ENCODE measurements at places on chromosomes 4 and X.

DNA sequence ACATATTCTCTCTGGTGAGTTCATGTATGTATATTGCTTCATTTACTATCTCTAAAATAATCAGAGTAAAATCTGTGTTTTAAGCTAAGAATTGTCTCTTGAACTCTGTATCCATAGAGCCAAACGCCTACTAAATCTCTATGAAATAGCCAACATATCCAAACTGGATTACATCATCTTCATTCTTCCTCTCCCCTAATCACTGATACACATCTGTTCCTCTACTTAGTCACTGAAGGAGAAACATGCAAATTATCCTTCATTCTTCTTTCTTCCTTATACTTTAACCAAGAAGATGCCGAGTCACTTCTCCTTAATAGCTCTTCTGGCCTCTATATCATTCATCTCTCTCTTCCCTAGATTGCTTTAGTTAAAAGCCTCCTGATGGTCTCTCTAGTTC, 630.4 kb upstream of the FTHL17 start:
- no peak for DNase-seq

GRCh38 chr4:158035662-158036195, 137.1 kb downstream of the GASK1B start:
- no peak for DNase-seq

- DNase-seq, result no peak
Observed at GRCh38 chrX:15815779-15816437, 25.6 kb downstream of the ZRSR2 start.

DNA sequence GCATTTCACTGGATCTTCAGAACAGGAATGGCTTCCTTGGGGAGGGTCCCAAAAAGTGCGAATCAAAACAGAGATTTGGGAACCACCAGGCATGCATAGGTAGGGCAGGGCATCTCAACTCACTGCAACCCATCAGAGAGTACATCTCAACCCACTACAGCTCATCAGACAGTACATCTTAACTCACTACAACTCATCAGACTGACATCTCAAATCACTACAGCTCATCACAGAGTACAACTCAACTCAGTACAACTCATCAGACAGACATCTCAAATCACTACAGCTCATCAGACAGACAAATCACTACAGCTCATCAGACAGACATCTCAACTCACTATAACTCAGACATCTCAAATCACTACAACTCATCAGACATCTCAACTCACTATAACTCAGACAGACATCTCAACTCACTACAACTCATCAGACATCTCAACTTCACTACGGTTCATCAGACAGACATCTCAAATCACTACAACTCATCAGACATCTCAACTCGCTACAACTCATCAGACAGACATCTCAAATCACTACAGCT, 47.5 kb upstream of the CLDN34 start:
- DNase-seq, result no peak

DNA sequence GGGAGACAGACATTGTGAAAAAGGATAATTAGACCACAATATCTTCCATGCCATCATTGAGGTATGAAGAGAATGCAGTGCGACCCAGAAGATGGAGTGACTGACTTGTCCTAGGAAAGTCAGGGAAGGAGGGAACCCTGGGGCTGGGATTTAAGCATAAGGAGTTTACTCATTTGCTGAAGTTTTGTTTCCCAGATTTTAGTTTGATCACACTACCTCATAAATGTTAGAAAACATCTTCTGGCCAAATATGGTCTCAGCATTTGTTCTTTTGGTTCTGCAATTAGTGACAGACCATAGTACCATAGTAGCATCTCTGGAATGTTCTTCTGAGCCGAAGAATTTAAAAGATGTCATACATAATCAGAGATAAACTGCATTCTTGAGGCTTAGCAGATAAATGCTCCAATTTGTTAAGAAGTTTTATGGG, 96.5 kb upstream of the PGRMC2 start:
- DNase-seq, result no peak

DNA sequence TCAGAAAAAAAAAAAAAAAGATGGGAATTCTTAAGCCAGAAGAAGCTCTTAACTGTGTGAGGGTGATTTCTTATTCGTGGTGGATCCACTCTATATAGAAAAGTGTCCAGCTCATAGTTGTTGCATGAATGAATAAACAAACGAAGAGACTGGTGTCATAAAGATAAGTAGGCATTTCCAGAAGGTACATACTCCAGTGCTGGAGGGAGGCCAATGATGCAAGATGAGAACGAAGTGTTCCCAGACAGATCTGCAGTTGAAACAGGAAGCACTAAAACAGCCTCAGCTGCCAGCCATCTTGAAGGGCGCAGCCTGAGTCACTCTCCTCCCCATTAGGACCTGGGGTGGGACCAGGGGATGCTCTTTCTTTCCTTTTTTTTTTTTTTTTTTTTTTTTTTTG, 47.4 kb upstream of the HOPX start:
- no peak for DNase-seq

DNA sequence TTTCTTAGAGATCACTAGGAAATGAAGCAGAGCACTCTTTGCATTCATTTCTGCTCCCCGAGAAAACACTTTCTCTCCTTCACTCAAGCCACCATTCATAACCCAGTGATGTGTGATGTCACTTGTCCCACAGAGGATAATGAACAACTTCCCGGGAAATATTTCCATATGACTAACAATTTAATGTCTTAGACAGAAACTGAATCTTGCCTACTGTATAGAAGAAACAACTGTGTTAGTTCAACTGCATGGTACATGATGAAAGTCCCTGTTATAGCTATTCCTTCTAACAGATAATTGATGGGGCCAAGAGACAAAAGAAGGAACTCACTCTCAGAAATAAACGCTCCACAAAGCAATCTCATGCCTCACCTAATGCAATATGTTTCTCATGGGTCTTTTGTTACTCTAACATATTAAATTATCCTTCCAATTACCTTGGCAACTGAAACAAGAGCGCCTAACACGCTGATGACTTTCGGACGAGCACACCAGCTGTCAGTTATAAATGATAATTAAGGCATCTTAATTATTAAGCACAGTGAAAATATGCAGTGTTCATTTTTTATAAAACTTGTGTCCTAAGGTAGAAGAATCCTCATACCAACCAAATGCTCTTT, 113.7 kb upstream of the TLR3 start:
- DNase-seq, result no peak

DNA sequence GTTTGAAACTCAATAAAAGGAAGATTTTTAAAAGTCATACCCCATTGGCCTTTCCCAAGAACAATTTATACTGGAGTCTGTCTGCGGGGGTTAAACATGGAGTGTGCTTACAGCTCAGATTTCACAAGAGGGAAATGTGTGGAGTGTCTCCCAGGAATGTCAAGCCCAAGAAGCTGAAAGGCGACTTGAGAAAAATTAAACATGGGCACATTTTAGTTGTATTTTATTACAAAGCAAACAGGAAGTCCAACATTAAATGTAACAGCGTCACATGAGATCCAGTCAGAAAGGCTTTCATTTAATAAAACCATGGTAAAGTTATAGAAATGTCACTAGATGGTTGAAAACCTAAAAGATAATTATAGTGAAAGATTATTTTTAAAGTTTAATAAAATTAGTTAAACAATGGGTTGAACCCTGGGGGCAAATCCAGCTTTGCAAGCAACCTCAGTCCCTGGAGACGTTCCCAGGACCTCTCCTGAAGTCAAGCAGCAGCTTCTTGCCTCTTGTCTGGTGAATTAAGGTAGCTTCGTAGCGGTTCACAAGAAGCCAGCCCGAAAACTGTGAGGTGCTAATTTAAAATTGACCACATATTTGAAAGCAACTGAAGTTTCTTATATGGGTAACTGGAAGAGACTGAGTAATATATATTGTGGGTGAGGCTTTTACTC, 168.4 kb upstream of the EDNRA start:
- no peak for DNase-seq

- DNase-seq, result no peak
Observed at GRCh38 chr4:70239131-70239883, 3.1 kb upstream of the CSN3 start.

GRCh38 chr4:41315862-41316261, 59.1 kb downstream of the UCHL1 start:
- no peak for DNase-seq

GRCh38 chr4:2416564-2417225, 1.8 kb downstream of the ZFYVE28 start:
- no peak for DNase-seq

DNA sequence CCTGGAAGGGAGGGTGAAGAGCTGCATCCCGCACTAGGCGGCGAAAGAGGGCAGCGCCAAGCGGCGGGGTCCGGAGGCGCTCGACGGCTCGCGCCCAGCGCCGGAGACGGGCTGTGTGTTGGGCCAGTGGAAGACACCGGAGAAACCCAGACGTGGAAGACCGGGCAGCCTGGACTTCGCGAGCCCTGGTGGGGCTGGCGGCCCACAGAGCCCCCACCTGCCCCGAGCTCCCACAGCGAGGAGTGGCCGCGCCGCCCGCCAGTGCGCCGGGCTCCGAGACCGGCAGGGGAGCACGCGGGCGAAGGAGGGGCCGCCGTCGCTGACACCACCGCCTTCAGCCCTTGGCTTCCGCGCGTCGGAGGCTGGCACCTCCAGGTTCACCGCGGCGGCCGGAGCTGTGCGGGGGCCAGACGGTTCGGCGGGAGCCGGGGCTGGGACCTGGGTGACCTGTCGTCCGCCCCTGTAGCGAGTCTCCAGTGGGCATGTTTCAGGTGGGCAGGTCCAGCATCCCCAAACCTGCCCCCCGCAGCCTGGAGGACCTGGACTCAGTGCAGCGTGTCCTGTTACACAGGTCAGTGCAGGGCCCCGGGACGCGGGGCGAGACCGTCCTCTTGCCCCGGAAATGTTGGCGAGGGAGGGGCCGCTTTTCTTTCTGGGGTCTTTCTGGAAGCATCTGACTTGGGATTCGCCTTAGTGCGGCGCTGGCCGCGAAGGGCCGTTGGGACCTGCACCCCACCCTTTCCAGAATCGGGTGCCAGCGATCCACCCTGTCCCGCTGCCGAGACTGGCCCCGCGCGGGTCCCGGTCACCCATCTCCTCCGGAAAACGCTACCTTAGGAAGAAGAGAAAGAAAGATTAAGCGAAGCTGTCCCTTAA, 9.6 kb upstream of the INTU start:
- DNase-seq, result no peak

DNA sequence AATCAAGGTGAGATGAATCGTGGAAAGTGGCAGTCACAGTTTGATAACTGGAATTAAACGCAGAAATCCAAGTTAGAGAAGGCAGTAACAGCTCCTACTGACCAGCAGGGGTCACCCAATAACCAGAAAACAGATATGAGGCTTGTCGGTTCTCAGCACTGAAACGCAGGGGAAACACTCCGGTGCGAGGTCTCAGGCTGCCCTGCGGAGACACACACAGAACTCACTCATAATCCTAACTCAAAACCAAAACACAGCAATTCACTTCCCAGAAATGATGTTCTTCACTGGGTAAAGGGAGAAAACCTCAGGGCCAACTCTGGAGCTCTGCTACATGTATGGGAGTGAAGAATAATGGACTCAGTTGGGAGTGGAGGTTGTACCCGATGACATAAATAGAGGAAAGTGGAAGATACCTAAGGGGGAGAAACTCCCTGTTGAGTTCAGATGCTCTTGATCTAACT, 384.4 kb downstream of the RAPGEF2 start:
- no peak for DNase-seq

GRCh38 chr4:38162240-38162784, 202.1 kb downstream of the PTTG2 start:
- no peak for DNase-seq

DNA sequence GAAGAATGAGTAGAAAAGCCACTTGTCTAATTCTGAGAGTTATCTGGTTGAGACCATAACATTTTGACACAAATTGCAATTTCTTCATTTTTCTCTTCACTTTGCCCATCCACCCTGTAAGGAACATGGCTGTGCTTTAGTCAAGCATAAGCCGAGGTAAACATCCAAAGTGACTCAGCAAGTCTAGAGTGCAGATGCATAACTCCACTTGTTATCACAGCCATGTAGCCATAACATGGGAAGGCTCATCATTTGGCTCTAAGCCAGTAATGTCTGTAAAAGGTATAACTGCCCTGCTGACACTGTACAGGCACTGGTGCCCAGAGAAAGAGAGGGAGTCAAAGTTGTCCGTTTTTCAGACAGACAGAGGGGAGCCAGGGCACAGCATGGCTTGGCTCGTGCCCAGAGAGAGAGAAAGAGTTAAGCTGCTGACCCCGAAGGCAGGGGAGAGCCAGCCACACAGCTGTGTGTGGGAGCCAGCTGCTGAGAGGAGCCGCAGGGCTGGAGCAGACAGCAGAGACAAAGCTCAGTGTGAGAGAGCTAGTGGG, 76.9 kb upstream of the EXOC1L start:
- no peak for DNase-seq

DNA sequence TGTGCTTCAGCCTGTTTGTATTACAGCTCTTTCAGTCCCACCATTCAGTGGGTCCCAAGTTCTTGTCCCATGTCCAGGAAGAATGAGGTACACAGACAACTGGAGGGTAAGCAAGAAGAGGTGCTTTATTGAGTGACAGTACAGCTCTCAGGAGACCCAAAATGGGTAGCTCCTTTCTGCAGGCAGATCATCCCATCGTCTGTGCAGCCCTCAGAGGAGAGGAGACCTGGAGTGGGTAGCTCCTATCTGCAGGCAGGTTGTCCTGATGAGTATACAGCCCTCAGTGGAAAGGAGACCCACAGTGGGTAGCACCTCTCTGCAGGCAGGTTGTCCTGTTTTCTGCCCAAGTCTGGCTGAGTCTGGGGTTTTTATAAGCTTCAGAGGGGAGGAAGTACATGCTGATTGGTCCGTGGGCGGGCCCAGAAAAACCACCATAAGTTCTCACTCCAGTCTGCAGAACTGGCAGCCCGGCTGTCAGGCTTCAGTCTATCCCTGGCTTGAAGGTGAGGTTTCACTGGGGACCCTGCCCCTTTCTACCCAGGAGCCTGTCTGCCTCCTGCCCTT, 18.0 kb downstream of the GRK4 start:
- no peak for DNase-seq

- DNase-seq, result no peak
Observed at GRCh38 chr4:187065396-187065795, 341.7 kb upstream of the FAT1 start.

- DNase-seq, result no peak
Observed at GRCh38 chr4:8675383-8675782, 82.8 kb downstream of the CPZ start.

DNA sequence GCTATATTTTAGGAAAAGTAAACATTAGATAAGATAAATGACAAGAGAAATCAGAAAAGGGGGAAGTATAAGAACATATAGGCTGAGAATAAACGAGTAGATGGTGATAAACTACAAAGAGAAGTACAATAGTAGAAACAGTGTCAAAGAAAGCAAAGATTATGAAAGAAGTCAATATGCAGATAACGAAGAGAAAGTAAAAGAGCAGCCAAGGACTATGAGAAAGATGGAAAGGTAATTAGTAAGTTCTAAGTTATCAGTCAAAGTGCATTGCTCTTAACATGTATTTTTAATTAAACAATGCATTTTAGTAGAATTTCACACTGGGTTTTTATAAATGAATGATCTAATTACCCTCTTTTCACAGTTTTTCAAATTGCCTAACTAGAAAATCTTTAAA, 1801.3 kb upstream of the PCDH10 start:
- no peak for DNase-seq

- DNase-seq, result no peak
Observed at GRCh38 chrX:154350429-154351182, 23.8 kb downstream of the FLNA start.
